Globus pallidus (tissue), 1 donor: ENCODE measurements at places on chromosomes 11 and 22.

- DNase-seq: no peak
Measured at GRCh38 chr11:83078269-83078668, 6.6 kb upstream of the RAB30 start.

GRCh38 chr11:128174465-128175291 is 412.7 kb downstream of the ETS1 start:
- DNase-seq: no peak

- DNase-seq: no peak
Measured at GRCh38 chr11:59847626-59848025, 2.3 kb upstream of the CBLIF start.

GRCh38 chr22:30435674-30436126 is 10.1 kb downstream of the MTFP1 start:
- DNase-seq: no peak

DNA sequence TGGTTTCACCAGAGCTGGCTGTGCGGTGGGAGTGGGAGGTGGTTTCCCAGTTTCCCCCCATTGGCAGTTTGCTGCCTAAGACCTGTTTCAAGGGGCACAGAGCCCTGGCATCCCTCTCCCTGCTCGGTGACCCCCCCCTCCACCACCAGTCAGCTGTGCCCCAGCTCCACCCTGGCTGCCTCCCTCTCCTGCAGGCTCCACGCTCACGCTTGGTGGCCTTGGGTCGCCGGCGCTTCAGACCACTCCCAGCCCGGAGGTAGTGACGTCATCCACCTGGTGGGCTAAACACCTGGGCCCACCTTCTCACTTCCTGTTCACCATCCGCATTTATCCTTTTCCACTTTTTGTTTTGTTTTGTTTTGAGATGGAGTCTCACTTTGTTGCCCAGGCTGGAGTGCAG is 7.8 kb downstream of the GAL start:
- no peak for DNase-seq

GRCh38 chr11:29934115-29934638 is 82.7 kb downstream of the KCNA4 start:
- no peak for DNase-seq

DNA sequence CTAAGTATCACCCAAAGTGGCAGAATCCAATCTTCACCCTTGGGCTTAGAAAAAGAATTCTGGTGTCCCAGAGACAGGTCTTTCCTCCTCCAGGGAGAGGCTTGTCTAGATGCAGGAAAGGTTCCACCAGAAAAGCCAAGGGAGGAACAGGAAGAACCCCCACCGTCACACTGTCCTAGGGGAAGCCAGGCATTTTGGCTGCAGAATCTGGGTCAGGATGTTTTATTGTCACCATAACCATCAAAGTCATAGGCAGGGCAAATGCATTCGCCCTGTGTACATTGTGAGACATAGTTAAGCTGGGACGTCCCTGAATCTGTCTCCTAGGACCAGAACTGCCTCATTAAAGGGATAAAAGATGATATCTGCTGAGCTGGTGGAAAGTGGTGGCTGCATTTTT is 590.5 kb downstream of the OPCML start:
- no peak for DNase-seq

DNA sequence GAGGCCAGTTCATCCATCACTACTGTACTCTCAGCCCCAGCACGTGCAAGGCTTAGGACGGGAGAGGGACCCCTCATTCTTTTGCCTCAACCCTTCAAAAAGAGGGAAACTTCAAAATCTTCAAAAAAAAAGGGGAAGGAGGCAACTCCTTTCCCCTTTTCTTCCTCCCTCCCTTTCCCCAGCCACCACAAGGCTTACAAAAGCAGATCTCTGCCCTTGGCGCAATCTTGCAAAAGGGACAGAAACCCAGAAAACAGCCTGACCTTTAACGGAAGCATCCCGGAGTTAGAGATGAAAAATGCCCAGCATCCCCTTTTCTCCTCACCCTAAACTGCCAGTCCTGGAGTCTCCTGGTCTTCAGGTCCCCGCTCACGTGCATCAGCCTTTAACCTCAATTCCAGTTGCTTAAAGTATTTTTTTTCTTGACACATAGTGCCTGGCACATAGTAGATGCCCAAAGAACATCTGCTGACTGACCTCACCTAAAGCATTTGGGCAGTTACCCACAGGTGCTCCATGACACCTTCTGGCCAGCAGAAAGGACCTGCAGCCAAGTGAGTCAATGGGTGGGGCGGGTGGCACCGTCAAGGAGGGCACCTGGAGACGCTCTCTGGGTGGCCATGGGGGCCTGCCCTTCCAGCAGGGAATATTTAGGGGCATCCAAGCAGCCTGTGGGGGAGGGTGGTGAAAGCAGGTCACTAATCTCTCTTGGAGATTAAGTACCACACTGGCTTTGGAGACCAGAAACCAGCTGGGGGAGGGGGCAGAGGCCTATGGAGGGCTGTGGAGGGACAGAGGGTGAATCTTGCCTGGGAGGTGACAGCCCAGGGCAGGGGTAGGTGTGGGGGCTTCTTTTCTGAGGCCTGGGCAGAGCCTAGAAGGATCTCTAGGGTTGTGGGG is 16.3 kb downstream of the NECTIN1 start:
- no peak for DNase-seq

DNA sequence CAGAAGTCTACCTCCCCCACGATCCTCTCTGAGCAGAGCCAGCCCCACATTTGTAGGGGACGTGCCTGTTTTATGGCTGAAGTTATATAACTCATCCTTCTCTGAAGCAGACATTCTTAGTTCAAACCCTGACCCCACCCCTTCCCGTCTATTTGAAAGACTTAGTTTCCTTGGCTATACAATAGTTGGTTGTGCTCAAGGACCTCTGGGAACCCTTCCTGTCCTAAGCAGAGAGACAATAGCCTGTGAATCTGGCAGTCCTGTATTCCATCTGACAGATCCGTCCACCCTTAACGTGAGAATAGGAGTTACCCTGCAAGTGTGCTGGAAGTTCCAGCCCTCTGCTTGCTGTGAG is 75.2 kb downstream of the MN1 start:
- DNase-seq: no peak

DNA sequence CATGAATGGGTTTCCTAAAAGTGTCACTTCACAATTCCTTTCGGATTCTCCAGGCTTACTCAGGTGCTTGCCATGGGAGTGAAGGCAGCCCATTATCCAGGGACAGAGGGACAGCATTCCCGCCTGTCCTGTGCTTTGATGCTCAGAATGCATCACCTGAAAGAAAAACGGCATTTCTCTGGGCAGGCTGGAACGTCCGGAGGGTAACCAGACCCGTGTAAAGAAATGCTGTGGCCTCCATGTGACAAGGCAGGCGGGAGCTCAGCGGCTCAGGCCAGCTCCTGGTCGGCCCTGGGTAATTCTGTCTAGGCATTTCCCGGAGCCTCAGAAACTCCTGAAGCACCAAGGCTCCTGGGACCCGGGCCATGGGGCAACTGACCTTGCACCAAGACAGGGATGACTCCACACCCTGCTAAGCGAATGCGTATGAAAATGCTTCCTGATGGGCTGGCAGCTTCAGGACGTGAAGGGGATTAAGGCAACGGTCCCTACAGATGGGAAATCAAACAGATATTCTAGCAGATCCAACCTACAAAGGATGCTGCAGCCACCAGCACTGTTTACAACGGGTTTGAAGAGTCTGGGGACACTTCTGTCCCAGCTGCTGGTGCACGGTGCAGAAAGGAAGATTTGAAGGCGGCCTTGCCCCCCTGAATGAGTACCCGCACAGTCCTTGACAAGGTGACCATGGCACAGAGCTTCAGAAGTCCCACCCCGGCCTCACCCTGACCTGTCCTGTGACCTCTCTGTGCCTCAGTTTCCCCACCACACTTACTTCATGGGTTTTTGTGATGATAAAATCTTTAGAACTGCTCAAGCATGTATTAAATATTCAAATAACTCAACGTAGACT is 13.6 kb upstream of the FGF3 start:
- DNase-seq: no peak

GRCh38 chr22:27800250-27801201 is 1.0 kb downstream of the MN1 start:
- DNase-seq: no peak

DNA sequence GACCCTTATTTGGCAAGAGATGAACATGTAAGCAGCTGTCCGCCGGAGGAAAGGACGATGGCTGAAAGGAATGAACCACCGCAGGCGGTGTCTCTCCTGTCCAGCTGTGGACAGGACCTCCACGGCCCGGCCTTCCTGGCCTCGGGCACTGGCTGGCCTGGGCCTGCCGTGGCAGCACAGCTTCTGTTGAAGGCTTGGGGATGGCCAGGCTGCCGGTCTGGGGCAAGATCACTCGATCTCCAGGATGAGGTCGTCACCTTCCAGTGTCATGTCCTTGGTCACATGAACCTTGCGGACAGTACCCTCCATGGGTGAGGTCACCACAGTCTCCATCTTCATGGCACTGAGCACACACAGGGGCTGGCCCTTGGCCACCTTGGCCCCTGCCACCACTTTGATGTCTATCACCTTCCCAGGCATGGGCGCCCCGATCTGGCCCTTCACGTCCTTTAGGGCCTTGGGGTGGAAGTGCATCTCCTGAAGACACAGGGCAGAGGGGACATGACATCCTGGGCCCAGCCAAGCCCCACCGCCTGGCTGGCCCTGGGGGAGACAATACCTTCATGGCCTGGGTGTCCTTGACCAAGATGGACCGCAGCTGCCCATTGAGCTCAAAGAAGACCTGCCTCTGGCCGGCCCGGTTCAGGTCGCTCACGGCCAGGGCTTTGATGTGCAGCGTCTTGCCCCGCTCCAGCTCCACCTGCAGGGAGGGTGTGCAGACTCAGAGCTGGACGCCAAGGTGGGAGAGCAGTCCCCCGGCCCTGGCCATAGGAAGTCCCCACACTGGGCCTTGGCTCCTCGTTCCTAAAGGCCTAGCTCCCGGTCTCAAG is 5.6 kb downstream of the RCE1 start:
- no peak for DNase-seq

DNA sequence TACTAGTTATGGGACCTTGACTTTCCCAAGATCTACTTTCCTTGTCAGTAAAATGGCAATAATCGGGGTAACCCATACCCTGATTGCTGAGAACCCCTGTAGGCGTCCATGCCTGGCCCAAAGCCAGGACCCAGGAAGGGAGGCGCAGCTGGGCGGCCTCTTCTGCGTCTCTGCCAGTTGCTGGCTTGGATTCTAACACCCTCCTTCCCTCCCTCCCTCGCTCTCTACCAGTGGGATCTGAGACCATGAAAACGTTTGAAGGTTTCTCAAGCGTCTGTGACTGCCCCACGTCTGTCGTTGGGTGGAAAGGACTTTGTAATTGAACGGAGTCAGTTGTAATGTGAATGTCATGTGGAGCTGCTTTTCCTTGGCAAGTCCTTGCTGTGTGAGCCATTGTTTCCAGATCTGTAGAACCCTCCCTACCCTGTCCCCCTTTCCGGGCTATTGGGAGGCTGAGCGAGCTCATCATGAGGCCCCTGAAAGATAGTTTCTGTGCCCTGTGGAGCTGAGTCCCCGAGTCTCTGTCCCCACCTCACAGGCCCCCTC is 47.8 kb downstream of the PARVB start:
- DNase-seq: no peak

DNA sequence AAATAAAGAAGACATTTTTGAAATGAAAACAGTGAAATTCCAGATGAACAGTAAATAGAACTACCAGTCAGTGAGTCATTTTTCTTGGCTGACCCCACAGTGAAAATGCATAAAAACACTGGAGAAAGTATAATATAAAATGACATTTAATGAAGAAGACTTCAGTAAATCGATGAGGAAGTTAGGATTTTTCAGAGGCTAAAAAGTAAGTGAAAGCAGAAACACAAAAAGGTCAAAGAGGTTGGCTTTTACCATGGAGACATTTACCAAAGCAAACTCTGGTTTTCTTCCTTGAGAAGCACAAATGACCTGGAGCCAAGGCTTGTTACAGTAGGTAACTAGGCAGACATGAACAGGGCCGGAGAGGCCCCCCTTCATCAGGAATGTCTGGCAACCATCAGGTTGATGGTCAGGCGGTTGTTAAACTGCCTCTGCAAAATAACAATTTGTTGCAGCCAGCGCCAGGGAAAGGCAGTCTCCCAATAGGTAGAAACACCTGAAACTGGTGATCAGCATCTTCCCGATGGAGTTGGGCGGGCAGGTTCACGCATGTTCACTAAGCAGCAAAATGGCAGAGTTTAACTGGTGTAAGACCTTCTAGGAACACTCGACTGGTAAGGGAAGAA is 16.7 kb upstream of the TMEM123 start:
- DNase-seq: no peak
